Stimulated activated CD4-positive, alpha-beta T cell treated with anti-CD3 and anti-CD28 coated beads, Interleukin-1b, Interleukin-23, amount 100 ng/mL, for 1 hour (primary cell): ENCODE measurements at places on chromosomes 12 and 14.

DNA sequence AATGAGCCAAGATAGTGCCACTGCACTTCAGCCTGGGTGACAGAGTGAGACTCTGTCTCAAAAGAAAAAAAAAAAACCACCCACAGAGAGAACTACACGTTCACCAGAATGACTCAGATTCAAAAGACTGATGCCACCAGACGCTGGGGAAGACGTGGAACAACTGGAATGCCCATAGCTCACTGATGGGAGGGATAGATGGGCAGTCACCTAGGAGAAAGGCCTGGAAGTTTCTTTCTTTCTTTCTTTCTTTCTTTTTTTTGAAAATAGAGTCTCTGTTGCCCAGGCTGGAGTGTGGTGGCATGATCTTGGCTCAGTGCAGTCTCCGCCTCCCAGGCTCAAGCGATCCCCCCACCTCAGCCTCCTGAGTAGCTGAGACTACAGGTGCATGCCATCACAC lies 10.0 kb upstream of the KLC1 start:
- no peak for DNase-seq

DNA sequence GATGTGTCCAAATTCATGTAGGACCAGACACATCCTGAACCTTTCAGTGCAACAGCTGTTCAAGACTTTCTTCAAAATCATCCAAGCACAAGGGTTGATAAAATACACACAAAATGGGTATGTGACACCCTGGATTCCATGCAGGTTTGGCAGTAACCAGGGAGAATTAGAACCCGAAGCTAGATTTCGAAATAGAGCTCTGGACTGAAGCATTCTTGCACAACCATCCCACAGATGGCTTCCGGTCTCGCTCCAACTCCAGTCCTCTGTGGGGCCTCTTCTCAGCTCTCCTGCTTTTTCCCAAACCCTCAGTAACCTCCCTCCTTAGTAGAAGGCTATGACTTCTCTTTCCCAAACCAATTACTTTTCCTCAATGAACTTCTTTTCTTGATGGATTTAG lies 171.3 kb downstream of the TTC7B start:
- DNase-seq = no peak

GRCh38 chr14:75976826-75977581 lies 4.8 kb downstream of the TGFB3 start:
- DNase-seq = no peak

GRCh38 chr12:96335270-96335669 lies 65.0 kb downstream of the CDK17 start:
- DNase-seq = no peak

DNA sequence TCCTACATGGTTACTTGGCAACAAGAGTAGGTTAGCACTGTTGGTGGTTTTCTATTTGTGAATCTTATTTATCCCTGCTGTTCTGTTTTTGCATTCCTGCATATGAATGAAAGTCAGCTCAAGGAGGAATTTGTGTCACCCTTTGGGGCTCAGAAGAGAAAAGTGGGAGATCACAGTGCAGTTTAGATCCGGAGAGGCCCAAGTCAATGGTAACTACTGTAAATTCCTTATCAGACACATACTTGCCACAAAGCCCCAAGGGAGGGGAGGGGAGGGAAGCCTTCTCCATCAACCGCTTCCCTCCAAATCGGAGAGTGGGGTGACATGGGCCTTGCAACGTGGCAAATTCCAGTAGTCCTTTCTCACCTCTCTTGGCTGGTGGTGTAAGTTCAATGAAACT lies 15.0 kb downstream of the GSG1 start:
- DNase-seq = no peak
